Inflammatory macrophage treated with lipopolysaccharide for 4 hours (primary cell): ENCODE measurements at places on chromosomes 12 and 14.

GRCh38 chr12:114767906-114768722, 84.1 kb upstream of the TBX3 start:
- DNase-seq = peak; percentile 17

DNA sequence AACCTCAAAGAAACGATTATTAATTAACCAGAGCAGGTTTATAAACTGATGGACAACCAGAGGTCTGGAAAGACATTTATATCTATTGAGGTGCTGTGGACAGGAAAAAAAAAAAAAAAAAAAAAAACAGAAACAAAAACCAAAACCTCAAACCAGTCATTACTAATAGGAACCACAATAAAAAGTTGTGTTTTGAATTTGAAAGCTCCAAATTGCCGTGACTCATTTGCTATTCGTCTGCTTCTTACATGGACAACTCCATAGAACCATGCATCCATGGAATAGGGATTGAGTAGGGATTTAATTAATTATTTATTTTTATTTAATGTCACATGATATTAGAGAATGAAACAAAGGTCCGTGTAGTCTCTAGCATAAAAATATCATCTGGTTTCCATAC, 134.1 kb upstream of the SSTR1 start:
- DNase-seq = peak; percentile 41

DNA sequence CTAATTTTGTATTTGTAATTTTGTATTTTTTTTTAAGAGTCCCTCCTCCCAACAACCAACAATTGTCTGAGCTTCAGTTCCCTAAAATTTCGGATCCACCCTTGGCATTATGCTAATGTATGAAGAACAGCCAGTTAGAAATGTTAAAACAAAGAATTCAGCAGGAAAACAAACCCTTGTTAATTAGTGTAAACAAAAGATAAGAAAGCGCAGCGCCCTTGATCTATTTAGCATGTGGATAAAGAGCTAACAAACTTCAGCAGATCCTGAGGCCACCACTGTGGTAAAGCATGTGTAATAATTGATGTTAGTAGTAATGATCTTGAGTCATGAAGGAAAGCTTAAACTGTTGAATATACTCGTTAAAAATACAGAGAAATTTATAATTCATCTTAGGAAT, 199.8 kb downstream of the TMX1 start:
- DNase-seq = no peak

- DNase-seq = peak; percentile 35
Measured at GRCh38 chr12:57479376-57480115, at the start of gene ARHGAP9. TSS of gene ARHGAP9 (minus strand) at chr12:57479866. CDS start at chr12:57479406, 460 bp downstream.

- peak; percentile 25 for DNase-seq
Measured at GRCh38 chr12:124909831-124910560, 4.5 kb downstream of the UBC start.

- no peak for DNase-seq
Measured at GRCh38 chr14:105148604-105149145, 19.9 kb downstream of the JAG2 start.

- peak; percentile 7 for DNase-seq
Measured at GRCh38 chr12:123971770-123972456, 718 bp downstream of the CCDC92 start.

DNA sequence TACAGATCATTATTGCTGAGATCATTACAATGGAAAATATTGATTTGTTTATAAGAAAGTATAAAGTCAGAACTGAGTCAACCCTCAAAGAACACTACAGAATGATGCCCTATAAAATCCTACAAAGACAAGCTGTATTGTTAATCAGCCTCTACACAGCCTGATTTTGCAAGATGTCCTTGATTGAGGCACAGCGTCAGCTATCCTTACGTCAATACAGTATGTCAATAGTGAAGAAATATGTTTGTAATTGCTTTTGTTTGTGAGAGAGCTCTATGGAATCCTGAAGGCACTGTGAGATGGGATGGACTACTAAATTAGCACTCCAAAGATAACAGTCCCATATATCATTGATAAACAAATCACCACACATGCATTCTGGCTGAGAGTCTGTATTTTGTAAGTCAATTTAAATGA, 70.7 kb downstream of the RASSF9 start:
- no peak for DNase-seq

DNA sequence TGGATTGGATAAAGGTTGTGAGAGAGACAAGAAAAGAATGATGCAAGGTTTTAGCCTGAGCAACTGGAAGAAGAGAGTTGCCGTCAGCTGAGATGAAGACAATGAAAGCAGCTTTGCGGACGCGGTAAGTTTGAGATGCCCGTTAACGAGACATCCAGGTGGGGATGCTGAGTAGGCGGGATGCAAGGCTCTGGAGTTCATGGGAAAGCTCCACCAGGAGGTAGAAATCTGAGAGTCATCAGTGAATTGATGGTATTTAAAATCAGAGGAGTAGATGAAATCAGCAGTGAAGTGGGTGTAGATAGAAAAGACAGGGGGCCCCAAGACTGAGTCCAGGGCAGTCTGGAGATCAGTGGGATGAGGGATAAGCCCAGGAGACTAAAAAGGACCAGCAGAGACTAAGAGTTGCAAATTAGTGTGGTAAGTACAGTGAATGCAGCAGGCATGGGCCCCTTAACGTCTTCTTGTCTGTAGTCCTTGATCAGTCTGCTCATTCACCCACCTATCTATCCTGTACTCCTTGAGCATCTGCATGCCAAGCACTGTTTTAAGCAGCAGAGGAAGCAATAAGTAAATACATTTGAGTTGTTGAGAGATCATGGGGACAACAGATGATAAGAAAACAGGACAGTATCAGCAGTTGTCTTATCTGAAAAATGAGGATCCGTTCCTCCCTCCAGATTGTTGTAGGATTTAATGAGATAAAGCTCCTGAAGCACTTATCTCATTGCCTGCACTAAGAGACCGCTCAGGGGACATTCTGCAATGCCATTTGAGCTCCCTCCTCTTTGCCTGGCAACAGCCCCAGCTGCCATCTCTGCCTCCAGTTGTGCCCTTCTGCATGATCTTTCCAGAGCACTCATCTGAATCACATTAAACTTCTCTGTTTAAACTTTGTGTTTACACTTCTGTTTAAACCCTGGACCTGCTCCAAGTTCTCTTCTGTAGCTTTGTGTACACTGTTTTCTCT, 91.5 kb downstream of the APAF1 start:
- no peak for DNase-seq

- no peak for DNase-seq
Measured at GRCh38 chr14:100867631-100868315, 35.7 kb downstream of the RTL1 start.

DNA sequence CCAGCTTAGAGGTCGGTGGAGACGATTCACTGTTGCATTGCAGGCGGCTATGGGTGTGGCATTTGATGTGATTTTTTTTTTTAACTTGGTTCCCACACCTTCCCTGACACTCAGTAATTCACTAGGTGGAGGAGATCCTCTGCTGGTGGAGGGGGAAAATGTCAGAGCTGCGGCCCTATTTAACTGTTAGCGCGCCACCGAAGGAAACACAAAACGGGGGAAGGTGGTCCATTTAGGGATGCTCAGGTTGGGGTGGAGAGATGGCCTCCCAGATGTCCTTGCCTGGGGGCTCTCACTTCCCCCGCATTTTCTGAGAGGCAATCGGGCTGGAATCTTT, 4.3 kb upstream of the HOXC12 start:
- no peak for DNase-seq

DNA sequence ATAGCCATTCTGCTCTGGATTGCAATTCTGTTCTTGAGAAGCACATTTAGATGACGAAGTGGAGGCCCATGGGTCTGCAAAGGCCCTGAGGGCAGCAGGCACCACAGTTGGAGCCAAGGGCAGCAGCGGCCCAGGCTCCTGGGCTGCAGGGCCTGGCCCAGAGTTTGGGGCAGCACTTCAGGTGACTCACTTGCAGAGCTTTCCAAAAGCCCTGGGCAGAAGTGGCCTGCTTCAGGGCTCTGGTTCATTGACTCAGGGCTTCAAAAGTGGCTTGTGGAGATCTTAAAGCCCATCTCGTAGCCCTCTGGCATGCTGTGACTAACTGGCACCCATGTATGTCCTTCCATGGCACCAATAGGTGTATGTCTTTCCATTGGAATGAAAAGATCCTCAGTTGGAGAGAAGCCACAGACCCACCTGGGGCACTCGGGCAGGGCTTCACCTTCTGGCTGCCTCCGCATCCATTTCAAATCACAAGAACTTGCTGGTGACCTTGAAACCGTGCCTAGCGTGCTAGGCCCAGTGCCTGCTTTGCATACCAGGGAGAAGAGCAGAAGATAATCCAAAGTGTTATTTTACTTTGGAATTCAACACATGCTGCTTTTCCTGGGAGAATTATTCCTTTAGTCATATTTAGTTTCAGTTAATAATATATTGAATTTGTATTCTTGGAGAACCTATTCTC, 106.7 kb downstream of the PRMT8 start:
- DNase-seq = no peak

DNA sequence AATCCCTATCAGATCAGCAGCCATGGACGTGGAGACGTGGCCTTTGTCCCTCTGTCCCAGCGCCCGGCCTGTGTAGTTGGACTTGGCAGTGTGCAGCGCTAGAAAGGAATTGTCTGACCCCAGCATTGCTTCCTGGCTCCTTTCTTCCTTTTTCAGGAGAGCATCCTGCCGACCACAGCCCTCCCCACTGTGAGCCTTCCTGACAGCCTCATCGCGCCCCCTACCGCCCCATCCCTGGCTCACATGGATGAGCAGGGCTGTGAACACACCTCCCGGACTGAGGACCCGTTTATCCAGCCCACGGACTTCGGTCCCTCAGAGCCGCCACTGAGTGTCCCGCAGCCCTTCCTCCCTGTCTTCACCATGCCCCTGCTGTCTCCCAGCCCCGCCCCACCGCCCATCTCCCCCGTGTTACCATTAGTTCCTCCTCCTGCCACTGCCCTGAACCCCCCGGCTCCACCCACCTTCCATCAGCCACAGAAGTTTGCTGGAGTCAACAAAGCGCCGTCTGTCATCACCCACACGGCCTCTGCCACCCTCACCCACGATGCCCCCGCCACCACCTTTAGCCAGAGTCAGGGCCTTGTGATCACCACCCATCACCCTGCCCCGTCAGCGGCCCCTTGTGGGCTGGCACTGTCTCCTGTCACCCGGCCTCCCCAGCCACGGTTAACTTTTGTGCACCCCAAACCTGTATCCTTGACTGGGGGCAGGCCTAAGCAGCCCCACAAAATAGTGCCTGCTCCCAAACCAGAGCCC, 40.6 kb downstream of the IL31 start:
- no peak for DNase-seq

GRCh38 chr12:78483767-78484315, 380.7 kb upstream of the SYT1 start:
- DNase-seq = no peak

DNA sequence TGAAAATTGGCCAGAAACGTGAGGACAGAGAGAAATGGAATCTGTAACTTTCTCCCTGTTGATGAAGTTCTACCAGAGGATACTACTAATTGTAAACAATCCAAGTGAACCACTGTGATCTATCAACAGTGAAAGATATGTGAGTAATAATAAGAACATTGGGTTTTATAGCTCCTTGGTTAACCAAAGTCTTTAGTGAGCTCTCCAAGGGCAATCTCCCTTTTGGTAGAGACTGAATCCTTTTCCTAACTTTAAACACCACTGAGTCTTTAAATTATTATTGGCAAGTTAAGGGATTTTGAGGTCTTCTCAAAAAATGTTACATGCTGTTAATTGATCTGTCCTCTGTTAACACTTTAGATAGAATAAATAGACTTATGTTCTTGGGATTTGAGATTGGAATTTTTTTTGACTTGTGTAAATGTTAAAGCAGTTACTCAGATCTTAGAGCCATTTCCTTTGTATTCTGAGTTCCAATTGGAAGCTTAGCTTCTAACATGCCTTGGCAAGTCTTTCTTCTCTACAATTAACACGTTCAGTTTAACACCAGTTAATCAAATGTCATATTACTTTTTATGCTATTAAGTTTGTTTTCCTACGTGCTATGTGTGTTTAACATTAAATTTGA, 338.2 kb upstream of the DDHD1 start:
- no peak for DNase-seq

DNA sequence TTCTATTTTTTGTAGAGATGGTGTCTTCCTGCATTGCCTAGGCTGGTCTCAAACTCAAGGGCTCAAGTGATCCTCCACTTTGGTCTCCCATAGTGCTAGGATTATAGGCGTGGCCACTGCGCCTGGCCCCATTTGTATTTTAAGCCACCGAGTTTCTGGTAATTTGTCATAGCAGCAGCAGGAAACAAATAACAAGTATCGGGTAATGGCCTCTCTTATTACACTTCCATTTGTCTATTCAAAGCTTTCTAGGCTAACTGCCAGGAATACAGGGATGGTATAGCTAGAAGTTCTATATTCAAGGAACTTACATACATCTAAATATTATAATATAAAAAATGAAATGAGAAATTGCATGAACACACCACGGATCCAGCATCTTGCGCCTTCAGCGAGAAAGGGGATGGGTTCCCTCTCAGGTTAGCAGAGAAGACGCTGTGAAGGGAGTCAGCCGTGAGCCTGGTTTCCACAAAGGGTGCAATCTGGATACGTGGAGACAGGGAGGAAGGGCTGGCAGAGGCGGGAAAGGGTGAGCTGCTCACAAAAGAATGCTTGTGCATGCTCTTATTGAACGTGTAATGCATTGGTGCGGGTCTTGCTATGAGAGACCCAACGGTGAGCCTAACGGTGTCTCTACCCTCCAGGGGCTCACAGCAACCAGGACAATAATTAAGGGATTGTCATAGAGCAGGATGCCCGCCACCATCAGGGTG, 9.5 kb downstream of the BDKRB1 start:
- DNase-seq = no peak

DNA sequence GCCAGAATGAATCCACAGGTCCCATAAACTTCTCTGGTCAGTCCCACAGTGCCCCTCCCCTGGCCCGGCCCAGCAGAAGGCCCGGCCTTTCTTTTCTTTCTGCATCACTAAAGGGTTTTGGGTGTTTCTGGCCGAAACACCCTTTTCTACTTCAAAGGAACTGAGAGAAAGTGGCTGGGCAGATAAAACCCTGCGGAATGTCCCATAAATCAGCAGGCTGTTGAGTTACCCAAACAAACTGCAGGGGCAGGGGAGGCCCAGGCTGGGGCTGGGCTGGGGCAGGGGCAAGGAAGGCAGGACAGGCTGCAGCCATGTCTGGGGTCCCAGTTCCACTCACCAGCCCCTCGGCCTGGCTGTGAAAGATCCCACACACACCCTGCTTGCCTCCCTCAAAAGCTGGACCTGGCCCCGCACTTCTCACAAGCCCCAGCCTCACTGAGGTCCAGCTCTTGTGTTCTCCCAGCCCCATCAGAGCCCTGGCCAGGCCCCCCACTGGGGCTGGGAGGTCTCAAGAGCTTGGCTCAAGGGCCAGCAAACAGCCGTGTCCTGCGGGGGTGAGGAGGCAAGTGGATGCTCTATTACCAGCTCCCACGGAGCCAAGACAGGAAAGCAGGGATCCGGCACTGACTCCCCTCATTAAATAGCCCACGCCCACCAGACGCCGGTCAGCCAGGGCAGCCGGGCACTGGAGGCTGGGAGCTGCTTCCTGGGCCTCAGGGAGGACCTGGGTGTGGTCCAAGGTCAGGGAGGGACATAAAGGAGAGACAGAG, 41.9 kb downstream of the CCNK start:
- no peak for DNase-seq

DNA sequence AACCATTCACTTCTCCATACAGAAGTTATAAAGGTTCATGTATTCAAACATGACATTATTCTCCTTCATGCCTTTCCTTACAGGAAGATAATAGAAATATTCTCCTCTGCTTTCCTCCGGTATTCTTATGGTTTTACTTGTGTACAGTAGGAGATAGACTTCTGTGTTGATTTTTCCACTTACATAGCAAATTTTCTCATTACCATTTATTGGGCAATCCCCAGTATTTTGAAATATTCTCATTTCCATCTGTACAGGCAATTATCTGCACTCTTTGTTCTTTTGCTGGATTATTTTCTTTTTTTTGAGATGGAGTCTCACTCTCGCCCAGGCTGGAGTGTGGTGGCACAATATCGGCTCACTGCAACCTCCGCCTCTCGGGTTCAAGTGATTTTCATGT, 11.0 kb downstream of the PXMP2 start:
- peak; percentile 65 for DNase-seq
